ENCODE measurements at places on chromosomes 12 and 14.

GRCh38 chr12:123271001-123271668 lies 521 bp downstream of the CDK2AP1 start:
- peak; percentile 37 for DNase-seq

DNA sequence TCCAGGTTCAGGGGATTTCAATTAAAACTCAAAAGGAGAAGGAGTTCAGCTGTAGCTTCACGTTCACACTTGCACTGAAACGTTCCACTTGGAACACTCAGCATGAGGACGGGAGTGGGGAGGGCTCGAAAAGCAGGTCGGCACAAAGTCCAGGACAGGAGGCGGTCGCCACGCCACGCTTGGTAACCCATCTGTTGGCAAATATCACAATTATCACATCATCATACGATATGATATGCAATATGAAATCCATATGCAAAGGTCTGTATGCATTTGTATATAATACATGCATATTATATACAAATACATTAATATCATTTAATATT lies 17.2 kb downstream of the ADGRD1 start:
- DNase-seq = no peak

DNA sequence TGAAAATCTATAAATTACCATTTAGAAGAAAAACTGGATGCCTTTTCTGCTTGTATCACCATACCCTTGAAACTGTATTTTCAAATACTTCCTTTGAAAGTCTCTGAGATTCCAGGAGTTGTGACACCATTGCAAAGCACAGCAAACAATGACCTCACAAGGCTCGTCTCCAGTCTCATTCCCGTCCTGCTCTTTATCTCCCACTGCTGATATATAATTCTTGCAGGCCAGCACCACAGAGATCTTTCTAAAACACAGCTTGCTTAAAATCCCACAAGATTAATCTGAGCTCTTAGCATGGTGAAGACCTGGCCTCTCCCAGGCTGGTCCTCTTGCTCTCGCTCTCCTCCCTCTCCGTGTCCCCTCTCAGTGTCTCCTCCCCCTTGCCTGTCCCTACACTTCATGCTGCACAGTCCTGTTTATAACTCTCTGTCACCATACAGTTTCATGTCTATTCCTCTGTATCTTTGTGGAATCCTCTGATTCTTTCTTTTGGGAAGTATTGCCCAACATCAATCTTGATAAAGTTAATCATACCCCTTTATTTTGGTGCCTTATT lies 51.8 kb downstream of the ZFYVE21 start:
- no peak for DNase-seq

DNA sequence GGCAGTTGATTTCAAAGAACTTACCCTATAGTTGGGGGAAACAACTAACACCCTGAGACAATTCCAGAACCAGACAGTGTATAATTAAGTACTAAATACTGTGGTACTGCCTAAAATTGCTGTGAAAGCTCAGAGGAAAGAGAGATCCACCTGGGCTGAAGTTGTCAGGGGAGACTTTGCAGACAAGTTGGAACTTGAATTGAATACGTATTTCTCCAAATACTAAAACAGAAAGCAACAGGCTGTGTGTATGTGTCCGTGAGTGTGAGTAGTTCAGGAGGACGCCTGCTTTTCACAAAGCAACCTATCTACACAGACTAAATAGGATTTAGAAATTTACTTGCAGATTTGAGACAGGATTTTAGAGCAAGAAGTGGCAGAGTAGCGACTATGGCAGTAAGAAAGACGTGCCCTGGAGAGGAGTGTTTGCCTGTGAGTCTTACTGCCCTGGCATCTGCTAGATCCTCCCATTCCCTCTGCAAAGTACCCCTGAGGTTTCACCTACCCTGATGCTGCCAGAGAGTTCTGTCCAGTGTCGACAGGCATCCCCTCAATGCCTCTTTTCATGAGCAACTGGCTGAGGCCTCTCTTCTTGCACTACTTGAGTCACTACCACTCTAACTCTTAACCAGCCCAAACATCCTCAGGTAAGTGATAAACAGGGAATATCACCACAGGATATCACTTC lies 37.4 kb upstream of the BMP4 start:
- no peak for DNase-seq

GRCh38 chr12:1853716-1854115 lies 33.4 kb downstream of the LRTM2 start:
- no peak for DNase-seq

DNA sequence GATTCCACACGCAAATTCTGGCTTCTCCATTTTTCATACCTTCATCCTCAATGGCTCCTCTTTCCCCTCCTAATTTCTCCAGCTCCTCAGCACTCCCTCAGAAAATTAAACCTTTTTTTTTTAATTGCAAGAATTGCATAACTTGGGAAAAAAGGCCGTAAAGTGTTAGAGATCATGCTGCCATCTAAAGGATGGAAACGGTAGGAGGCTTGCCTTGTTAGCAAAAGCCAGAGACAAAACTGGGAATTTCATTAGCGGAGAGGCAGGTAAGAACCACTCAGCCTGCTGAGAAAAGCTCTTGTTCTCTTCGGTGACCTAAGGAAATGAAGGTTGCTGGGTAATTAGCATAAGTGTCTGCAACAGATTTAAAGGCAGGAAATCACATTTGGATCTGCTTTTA lies 204.3 kb downstream of the AEBP2 start:
- peak; percentile 29 for DNase-seq

DNA sequence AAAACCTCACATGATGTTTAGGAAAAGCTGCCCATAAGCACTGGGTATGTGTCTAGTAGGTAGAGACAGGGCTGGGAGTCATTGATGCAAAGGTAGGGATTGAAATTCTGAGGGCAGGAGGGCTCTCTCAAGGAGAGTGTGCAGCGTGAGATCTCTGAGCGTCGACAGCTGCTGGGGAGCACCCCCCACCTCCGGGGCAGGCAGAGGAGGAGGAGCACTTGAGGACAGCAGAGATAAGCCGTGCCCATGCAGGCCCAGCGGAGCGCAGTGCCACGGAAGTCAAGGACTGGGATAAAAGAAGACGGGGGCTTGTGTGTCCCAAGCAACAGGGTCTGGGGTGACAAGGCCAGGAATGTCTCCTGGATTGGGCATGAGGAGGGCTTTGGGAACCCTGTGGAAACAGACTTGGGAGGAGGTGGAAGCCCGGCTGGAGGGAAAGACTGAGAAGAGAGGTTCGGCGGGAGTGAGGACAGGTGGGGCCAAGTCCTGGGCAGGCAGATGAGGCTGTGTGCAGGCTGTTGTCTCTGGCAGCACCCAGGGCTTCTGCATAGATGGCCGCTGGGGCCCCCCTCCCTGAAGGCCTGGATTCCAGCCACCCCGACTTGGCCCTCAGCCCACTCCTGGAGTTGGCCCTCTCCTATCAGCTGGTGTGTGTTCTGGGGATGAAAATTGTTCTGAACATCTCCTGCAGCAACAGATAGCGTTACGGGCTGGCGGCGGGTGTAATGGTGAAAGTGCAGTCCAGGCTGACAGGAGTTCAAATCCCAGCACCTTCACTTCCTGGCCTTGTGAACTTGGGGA lies 1.9 kb downstream of the CACNA2D4 start:
- peak; percentile 17 for DNase-seq

- no peak for DNase-seq
These were observed 1.4 kb downstream of the CEP128 start for GRCh38 chr14:80940146-80940545.

DNA sequence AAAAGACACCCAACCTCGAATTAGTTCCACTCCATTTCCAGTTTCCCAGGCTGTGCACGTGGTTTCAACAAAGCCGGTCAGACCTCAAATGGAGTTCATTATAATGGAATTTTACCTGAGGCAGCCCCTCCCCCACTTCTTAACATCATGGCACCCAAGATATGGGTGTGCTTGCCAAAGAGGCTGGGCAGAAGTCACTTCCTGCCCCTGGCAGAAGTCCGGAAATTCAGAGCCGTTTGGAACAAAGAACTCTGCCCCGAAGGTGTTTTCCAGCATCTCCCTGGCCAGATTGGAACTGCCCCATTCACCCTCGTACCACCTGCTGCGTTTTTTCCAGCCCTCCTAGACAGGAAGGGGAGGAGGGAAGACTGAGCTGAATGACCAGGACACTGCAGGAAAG lies 8.2 kb downstream of the VDR start:
- DNase-seq = no peak

DNA sequence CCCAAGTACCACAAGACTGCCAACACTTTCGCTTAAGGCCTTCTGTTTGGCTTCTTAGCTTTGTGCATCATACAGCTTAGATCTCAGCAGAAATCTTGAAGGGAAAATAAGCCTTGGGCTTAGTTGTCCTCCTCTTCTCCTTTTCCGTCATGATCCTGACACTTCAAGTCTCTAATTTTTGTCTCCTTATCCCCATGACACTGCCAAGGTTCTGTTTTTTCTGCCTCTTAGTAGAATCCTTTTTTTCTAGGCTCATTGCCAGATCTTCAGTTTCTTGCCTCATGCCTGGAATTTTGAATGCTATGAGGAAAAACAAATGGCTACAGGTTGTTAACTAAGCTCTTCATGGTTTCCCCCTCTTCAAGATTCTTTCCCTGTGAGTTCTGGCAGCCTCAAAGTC lies 450.4 kb downstream of the LRFN5 start:
- DNase-seq = no peak

DNA sequence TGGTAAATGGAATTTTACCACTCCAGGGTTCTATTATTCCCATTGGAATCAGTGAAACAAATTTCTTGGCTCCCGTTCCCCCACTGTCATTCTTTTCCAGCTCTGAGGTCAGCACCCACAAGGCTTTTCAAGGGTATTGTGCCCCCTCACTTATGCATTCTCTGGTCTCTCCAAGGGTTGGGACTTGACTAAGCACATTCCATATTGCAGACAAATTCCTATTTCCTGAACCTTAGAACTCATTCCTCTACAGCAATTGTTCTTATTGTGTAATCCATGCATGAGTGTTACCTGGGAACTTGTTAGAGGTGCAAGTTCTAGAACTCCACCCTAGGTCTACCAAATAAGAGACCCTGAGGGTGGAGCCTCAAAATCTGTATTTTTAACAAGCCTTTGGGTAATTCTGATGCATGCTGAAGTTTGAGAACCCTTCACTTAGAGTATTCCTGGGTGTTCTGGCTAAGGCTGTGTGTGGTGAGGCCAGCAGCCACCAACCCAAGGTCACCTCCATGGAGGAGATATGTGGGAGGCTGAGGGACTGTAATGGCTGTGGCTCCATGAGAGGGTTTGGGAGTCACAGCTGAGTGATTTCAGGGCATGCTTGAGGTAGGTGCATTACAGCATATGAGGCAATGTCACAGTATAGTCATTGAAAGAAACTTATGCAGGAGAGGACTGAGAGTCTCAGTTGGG lies 150.9 kb downstream of the TTC6 start:
- DNase-seq = no peak

All from retina (tissue), 1 donor.